ENCODE measurements at places on chromosomes 2 and 18. TPM values are rescaled to one million over a fixed set of nuclear protein-coding genes. Genes with fewer than 3 reads are reported as not detected.

The APOB gene
- under 0.01 TPM for total RNA-seq

The TACR1 gene
- not detected for total RNA-seq

The MFF gene
- 83.4 TPM for total RNA-seq

The IRS1 gene
- 34.7 TPM for total RNA-seq

The LRRTM4 gene
- total RNA-seq: not detected

The CCDC141 gene
- not detected for total RNA-seq
